Nephron progenitor cell (in vitro differentiated cells): ENCODE measurements at places on chromosomes 12 and 14.

- DNase-seq, result no peak
Observed at GRCh38 chr14:103393676-103394626, 8.7 kb downstream of the MARK3 start.

- no peak for DNase-seq
Observed at GRCh38 chr14:22555384-22556011, 33.5 kb downstream of the DAD1 start.

DNA sequence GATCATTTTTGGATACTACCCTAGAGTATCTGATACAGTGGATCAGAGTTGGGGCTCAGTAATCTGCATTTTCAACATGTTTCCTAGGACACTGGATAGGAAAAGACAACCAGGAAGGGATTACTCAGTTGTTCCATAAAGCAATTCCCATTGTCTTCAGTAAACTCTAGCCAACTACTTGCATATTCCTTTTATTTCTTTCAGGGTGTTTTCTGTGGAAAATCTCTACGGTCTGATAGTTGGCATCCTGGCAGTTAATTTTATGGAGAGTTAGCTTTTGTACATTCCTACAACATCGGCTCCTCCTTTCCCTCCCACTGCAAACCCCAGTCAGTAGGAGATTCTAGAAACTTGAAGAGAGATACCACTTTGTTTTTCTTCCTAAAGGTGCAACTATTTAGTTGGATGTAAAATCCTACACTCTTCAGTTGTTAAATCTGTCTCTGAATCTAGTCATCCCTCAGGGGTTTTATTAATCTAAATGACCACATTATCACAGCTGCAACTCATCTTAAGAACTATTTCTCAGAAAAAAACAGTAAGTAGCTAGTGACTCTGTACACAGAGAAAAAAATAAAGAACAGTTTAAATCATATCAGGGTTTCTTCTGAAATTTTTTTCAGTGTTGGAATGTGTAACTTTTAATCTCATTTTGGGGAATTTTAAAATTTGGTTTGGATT is 103.9 kb downstream of the PDE3A start:
- no peak for DNase-seq

DNA sequence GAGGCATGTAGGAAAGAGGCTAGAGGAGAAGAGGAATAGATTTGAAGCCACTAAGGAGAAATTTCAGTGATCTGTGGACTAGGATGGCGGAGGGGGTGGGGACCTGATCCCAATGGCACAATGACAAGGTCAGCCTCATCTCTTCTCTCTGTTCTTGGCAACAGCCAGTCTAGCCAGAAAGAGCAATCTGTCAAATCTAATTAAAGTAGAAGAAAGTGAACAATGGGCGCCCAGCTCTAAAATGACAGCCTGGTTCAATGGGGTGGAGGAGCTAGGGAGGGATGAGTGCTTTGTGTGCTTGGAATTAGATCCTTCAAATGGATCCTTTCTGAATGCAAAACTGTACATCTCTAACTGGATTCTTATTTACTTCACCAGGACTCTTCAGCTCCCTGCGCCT is 37.2 kb upstream of the TUBA1C start:
- DNase-seq, result no peak

DNA sequence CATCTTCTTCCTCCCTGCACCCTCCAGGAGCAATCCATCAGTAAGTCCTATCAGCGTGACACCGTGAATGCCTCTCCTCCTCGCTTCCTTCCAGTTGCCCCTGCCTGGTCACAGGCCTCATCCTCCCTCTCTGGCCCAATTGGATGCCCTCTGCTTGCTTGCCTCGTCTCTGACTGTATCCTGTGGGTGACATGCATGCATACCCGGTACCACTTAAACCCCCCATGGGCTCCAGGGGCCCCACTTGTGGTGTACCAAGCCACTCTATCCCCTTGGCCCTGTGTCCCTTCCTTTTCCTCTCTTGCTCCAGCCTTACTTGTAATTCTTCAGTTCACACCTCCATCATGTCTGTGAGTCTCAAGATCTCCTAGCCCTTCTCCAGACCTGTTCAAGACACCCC is 106.0 kb upstream of the RTL1 start:
- no peak for DNase-seq

- DNase-seq, result no peak
Observed at GRCh38 chr14:68450391-68451120, 342.3 kb downstream of the ZFP36L1 start.

- no peak for DNase-seq
Observed at GRCh38 chr14:64235652-64236640, 58.2 kb downstream of the ESR2 start.
